ENCODE measurements at places on chromosomes 4 and X.

- no peak for DNase-seq
These were observed 14.6 kb downstream of the SMIM20 start for GRCh38 chr4:25928379-25929297.

DNA sequence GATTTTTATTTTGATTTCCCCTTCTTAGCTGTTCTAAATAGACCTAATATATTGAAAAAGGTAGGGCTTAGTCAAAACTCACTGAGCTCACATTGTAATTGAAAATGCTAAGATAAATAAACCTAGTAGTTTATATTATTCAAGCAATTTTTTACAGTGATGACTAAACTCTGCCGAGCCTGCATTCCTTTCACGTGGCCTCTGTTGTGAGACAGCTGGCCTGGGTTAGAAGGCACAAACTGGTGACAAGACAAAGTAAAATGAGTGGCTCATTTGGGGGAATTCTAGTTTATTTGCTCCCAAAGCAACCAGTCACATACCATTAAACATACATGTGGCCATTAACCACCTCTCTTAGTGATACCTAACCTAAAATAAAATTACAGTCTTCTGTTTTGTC lies 169.4 kb upstream of the TEX13C start:
- DNase-seq: no peak

GRCh38 chr4:147991543-147992283 lies 259.8 kb downstream of the ARHGAP10 start:
- no peak for DNase-seq

DNA sequence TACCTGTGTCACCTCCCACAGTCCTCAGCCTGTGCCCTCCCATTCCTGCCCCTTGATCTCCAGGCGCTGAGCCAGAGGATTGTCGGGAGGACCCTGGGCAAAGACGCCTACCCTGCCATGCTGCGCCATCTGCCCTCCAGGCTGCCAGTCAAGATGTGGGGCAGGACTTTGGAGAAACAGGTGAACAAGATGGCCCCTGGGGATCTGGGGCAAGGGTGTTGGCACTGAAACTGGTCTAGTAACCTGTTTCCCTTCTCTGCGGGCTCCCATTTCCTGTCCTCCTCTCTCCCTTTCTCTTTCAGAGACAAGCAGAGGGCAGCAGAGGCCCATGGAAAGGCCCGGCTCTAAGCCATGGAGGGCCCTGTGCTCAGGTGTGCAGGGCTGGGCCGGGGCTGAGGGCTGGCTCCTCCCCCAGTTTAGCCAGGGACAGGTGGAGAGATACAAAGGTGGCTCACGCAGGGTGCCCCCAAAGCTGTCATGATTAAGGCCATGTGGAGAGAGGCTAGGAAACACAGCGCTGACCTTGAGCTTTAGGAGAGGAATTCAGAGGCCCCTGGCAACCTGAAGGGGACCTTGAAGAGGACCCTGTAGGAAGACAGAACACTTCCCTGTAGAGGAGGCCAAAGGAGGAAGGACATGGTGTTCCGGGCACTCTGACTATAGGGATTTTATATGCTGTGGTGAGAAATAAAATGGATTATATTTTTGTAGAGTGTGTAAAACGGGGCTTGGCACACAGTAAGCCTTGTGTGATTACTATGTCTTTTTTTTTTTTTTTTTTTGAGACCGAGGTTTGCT lies at the start of gene GLOD5:
TSS of gene GLOD5 (plus strand) at position 74 of the 798 bp plus-strand sequence. CDS start at position 118, 44 bp downstream.
- DNase-seq: peak; percentile 40

GRCh38 chr4:7772711-7773385 lies 166.8 kb downstream of the AFAP1 start:
- no peak for DNase-seq

DNA sequence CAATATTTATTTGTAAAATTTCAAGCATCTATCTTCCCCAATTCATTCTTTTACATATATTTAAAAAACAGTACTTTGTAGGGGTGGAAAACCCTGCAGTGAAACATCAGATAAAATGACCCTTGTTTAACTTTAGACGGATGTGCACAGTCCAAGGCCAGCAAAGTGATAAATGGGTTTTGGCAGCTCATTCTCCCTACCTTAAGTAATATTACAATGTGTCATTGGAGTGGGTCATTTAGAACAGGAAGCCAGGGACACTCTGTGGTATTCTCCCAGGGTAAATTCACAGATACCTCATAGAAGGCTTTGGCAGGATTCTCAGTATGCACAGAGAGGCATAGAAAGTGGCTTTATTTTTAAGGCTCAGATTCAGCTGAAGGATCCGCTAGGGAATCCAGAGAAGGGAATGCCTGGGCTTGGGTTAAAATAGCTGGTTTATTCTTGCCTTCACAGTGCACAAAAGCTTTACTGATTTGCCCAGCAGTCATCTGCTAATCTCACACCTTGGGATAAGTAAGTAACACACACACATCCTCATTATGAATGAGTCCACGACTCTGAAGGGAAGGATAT lies 206.7 kb downstream of the RASL11B start:
- DNase-seq: no peak

GRCh38 chr4:56389558-56389957 lies 2.3 kb upstream of the AASDH start:
- no peak for DNase-seq

DNA sequence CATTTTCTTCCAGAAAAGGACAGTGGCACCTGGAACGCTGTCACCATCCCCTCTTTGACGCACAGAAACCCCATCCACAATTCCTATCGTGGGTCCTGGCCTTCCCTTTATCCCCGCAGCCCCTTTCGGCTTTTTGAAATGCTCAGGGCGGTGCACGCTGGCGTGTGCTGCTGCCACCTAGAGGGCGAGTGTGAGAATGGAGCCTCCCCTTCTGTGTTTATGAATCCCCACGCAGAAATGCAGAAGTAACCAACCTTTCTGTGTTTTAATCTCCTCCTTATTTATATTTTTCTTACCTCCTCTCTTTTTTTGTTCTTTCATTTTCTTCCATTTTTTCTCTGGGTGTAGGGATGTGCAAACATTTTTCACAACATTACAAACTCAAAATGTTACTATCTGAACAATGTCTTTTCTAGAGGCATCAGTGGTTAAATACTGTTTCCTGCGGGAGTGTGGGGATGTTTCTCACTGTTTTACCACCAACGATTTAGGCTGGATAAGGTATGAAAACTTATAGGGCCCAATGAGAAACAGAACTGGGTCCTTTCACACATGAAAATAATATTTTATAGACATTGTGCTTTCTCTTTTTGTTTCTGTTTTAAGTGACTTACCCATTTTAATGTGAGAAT lies 50.0 kb downstream of the TMA16 start:
- DNase-seq: peak; percentile 64

- no peak for DNase-seq
These were observed 255.3 kb upstream of the PCDH10 start for GRCh38 chr4:132893787-132894186.

- no peak for DNase-seq
These were observed 150.1 kb upstream of the NEIL3 start for GRCh38 chr4:177159600-177159999.

DNA sequence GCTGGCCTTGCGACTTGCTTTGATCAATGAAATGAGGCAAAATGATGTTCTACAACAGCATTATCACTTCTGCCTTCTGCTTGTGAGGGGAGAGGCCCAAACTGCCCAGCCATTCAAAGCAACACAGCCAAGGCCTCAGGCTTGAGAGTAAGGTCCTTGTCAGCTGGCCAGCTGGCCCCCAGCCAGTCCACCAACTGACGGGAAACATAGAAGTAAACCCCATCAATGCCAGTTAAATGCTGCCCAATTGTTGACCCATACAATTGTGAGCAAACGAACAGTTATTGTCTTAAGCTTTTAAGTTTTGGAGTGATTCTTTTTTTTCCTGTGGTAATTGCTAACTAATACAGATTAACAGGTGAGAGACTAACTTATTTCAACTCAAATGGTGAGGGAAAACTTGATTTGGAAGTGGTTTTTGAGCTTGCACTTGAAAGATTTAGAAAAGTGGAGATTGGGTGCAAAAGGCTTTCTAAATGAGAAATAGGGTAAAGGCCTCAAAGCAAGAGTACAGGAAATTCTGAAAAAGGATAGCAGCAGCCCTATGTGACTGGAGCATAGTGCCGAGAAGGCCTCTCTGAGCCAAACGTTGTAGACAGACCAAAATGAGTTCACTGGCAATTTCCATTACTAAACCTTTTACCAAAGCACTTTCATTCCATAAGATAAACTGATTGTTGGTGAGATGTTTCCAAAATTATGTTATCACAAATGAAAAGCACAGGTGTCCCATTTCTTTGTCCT lies 66.9 kb downstream of the ARHGEF38 start:
- no peak for DNase-seq

DNA sequence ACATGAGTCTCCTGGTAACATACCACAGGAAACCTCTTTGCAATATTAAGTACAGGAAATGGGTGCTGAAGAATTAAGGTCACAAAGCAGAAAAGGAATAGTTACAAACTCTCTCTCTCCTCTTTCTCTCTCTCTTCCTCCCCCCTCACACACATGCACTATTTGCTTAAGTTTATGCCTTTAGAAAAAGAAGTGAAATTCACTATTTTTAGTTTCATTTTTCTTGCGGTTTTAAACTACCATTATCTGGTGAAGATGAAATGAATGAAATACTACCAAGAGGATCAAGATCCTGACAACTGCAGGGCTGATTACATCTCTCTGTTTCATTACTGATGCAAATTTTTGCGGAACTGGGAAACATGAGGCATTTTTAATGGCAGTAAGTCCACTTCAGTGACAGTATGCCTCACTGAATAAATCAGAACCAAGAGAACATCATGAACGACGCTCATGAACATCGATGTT lies 64.3 kb upstream of the FTHL17 start:
- no peak for DNase-seq

DNA sequence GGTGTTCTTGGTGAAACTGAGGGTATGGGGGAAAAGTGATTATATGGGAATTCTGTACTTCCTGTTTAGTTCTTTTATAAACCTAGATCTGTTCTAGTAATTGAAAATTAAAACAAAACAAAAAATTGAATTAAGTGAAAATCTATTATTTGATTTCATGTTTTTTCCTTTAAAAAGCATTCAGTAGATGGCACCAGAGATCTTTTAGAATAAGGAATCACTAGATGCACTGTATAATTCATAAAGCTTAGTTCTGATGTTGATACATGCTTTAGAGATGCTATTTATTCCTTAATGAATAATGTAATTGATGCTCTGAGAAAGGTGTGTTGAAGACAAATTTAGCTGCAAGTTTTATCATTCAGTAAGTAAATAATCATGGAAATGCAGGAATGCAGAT lies 87.3 kb downstream of the LCORL start:
- DNase-seq: no peak

DNA sequence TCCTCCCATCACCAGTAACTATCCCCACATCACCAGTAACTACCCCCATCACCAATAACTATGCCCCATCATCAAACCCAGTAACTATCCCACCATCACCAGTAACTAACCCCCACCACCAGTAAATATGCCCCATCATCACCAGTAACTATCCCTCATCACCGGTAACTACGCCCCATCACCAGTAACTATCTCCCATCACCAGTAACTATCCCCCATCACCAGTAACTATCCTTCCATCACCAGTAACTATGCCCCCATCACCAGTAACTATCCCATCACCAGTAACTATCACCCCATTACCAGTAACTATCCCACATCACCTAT lies 2.9 kb downstream of the ASMTL start:
- DNase-seq: no peak

GRCh38 chr4:8688041-8688907 lies 95.7 kb downstream of the CPZ start:
- DNase-seq: no peak
